Immature natural killer cell (primary cell): ENCODE measurements at places on chromosomes 7 and 10. TPM values are rescaled to one million over a fixed set of nuclear protein-coding genes. Genes with fewer than 3 reads are reported as not detected.

DNA sequence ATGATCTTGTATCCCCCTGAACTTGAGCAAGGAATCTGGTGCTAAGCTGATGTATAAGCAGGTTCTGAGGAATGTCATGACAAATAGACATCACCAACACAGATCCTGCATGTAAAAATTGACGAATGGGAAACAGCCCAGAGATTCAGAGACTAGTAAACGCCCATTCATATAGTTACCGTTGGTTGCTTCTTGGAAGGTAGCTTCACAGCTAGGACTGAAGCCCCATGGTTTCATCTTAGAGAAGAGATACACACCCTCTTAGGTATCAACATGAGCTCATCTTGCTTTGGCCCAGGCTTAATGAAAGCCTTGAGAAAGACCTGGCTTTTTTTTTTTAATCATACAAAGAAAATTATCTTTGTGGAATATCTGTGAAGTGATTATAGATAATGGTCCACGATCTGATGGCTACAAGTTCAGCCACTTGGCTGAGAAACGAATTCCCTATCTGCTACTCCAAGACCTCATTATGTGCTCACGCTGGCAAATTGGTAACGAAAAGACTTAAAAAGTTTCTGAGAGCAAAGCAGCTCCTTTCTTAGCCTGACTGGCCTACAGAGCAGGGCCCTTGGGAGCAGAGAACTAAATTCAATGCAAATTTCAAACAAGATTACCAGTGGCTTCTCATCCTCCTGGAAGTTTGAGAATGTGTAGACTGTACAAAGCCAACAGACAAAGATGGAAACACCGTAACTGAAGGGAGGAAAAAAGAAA, 181.1 kb downstream of the NRP1 start:
- H3K4me1 ChIP-seq: peaks cover 24% of the 10 kb centered on the region
- no peaks in the 10 kb centered on the region for H3K27me3 ChIP-seq

Gene ATOH7
- polyA plus RNA-seq: not detected

Gene GPR146
- 1.9 TPM for polyA plus RNA-seq

- peaks cover 39% of the 10 kb centered on the region for H3K36me3 ChIP-seq
- DNase-seq: peak; percentile 64
- H3K4me3 ChIP-seq: peak overlapping the region; percentile 93
- peaks cover 68% of the 10 kb centered on the region for H3K27me3 ChIP-seq
These were observed 104.6 kb upstream of the TNRC18 start for GRCh38 chr7:5528071-5528814.

DNA sequence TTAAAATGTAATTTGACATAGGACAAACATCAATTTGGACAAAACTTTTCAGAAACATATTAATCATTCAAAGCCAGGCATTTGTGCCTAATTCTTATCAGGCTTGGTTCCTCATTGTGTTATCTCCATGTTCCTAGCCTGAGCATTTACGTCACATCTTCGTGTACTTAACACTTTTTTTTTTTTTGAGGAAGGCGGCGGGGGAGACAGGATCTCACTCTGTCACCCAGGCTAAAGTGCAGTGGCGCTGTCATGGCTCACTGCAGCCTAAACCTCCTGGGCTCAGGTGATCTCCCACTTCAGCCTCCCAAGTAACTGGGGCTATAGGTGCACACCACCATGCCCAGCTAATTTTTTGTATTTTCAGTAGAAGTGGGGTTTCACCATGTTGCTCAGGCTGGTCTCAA, 19.8 kb downstream of the HNRNPA2B1 start:
- H3K36me3 ChIP-seq: peaks cover 5% of the 10 kb centered on the region
- peak overlapping the region; percentile 13 for H3K4me3 ChIP-seq
- peaks cover 69% of the 10 kb centered on the region for H3K4me1 ChIP-seq
- H3K27me3 ChIP-seq: no peaks in the 10 kb centered on the region
- peak overlapping the region; percentile 71 for H3K27ac ChIP-seq

GRCh38 chr10:61136139-61136538, 192.2 kb upstream of the RHOBTB1 start:
- no peaks in the 10 kb centered on the region for H3K4me1 ChIP-seq
- H3K27ac ChIP-seq: no peak overlapping the region

GRCh38 chr10:28853195-28853594, 175.9 kb downstream of the BAMBI start:
- peaks cover 7% of the 10 kb centered on the region for H3K27me3 ChIP-seq
- H3K36me3 ChIP-seq: no peaks in the 10 kb centered on the region
- no peak overlapping the region for H3K4me3 ChIP-seq
- H3K4me1 ChIP-seq: no peaks in the 10 kb centered on the region
- DNase-seq: no peak
- no peak overlapping the region for H3K27ac ChIP-seq

DNA sequence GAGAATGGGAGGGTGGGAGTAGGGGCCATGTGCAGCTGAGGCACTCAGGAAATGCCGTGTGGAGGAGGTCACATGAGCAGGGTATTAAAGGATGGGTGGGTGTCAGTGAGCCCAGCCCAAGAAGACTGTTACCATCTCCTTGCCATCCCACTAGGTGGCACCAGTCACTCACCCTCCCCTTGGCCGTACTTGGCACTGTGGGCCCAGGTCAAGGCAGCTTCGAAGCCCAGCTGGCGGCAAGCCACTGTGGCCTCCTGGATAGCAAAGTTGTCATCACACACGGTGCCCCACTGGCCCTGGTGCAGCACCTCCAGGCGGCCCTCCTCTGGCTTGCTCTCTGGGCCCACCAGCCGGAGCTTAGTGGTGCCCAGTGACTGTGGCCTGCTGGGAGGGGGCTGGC, 5.4 kb downstream of the LOXL4 start:
- no peak overlapping the region for H3K4me3 ChIP-seq
- no peaks in the 10 kb centered on the region for H3K36me3 ChIP-seq
- H3K27ac ChIP-seq: no peak overlapping the region
- no peaks in the 10 kb centered on the region for H3K4me1 ChIP-seq
- peak; percentile 17 for DNase-seq

Gene CAMK2B
- polyA plus RNA-seq: not detected

GRCh38 chr7:51227861-51228260, 88.7 kb downstream of the COBL start:
- no peaks in the 10 kb centered on the region for H3K36me3 ChIP-seq
- H3K27ac ChIP-seq: no peak overlapping the region
- no peak for DNase-seq
- no peaks in the 10 kb centered on the region for H3K27me3 ChIP-seq
- H3K4me1 ChIP-seq: no peaks in the 10 kb centered on the region
- H3K4me3 ChIP-seq: no peak overlapping the region

DNA sequence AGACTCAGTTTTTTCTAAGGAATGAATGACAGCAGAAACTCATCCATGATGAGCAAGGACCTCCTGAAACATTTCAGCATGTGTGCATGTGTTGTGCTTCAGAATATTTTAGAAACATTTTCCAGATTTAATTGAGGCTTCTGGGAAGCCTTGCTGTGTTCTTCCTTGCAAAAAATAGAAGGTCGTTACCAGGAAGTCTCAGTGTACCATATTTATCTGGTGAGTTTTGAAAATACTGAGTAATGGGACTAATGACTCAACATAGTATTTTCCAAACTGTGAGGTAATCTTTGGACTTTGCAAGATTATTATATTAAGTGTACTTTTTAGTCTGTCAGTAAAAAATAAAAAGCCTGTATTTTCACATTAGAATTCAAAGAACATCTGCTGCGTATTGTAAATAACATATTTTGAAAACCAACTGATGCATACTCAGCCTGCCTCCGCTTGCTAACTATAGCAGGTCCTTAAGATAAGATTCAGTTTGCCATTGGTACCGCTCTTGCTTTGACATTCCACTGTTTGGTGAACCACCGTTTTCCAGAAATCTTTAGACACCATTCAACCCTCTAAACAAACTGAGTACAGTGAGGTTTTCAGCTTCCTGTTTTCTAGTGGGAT, 739.6 kb upstream of the GALNT17 start:
- DNase-seq: no peak
- no peaks in the 10 kb centered on the region for H3K36me3 ChIP-seq
- no peak overlapping the region for H3K4me3 ChIP-seq
- H3K27ac ChIP-seq: no peak overlapping the region
- H3K27me3 ChIP-seq: peaks cover 4% of the 10 kb centered on the region

- H3K36me3 ChIP-seq: no peaks in the 10 kb centered on the region
- no peaks in the 10 kb centered on the region for H3K4me1 ChIP-seq
- no peak overlapping the region for H3K4me3 ChIP-seq
- no peak overlapping the region for H3K27ac ChIP-seq
- no peaks in the 10 kb centered on the region for H3K27me3 ChIP-seq
These were observed 147.9 kb upstream of the SEMA3C start for GRCh38 chr7:81066797-81067196.

DNA sequence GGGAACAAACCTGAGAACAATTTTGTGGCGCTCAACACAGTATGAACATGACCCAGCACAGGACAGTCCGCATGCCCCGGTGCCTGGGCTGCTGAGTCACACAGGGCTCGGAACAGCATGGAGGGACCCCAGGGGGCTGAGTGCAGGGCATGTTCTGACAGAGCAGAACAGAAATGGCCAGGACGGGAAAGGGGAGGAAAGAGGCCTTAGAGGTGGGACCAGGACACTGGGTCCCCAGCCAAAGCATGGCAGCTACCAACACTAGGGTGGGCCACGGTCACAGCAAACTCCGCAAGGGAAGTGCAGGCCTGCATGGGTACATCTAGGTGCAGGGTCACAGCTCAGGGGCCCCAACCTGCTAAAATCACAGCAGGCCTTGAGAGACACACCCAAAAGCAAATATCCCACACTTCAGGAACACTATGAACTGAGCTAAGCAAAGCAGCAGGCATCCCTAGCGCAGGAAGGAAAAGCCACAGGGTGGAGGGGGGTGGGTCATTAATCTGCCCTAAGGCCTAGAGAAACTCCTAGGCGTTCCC, 5.6 kb downstream of the IMPDH1 start:
- H3K27me3 ChIP-seq: peaks cover 2% of the 10 kb centered on the region
- peak overlapping the region; percentile 29 for H3K27ac ChIP-seq

DNA sequence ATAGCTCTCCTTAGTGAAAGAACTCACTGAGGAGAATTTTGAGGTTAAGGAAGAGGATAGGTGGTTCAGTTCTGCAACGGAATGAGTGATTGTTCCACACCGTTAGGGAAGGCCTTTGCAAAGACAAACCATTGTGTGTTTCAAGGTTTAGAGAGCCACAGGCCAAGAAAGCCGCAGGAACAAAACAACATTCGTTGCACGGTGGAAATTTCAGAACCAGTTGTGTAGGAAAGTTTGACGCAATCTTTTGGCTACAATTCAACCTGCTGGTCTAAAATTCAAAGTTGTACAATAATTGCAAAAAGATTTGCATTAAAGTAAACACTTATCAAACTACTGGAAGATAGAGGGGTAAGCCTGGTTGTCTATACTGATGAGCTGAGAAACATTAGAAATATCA, 91.4 kb downstream of the FAM107B start:
- no peaks in the 10 kb centered on the region for H3K27me3 ChIP-seq
- no peak overlapping the region for H3K4me3 ChIP-seq
- no peak overlapping the region for H3K27ac ChIP-seq
- H3K36me3 ChIP-seq: no peaks in the 10 kb centered on the region
- no peak for DNase-seq

GRCh38 chr7:17103984-17104383, 194.5 kb upstream of the AHR start:
- no peak overlapping the region for H3K27ac ChIP-seq
- no peak for DNase-seq
- no peaks in the 10 kb centered on the region for H3K36me3 ChIP-seq

DNA sequence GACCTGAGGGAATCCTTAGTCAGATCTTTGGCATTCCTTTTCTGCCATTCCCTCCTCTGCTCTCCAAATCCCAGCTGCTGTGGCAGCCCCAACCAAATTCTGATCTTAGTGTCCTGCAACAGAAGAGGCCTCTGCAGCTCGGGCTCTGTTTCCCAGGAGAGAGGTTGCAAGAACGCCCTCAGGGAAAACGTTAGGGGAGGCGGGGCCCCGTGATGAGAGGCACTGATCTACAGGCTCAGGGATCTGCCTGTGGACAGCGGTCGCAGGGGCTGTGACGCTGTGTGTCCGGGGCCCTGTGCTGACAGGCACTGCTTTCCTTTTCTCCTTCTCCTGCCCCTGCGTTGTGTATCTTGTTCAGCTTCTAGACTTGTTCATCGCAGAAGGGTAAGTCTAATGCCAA, 57.3 kb upstream of the DPYSL4 start:
- peaks cover 11% of the 10 kb centered on the region for H3K27me3 ChIP-seq
- no peak overlapping the region for H3K4me3 ChIP-seq
- no peak for DNase-seq
- H3K36me3 ChIP-seq: no peaks in the 10 kb centered on the region
- no peak overlapping the region for H3K27ac ChIP-seq

Gene NUTM2A
- polyA plus RNA-seq: 0.11 TPM

DNA sequence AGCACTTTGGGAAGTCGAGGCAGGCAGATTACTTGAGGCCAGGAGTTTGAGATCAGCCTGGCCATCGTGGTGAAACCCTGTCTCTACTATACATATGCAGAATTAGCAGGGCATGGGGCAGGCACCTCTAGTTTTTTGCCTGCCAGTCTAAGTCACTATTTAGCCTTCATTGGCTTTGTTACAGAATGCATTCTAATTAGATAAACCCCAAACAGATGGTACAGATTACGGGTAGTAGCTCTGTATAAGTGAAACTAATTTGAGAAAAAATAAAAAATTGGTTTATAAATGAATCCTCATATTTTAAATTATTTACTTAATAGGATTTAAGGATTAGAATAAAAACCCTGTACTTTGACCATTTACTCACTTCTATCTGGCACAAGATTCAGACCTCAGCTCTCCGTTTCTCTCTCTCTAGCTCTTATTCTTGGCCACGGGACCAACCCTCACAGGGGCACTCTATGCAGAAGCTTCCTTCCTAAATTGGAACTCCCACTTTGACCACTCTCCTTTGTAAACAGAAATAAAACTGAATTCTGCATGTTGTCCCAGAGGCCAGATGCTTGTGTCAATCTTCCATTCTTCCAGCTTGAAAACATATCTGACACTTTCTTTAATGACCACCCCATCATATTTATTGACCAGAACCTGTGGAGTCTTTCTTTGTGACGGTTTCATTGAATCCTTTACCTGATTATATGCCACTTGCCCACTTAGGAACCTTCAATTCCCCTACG, 26.8 kb downstream of the BET1 start:
- peaks cover 20% of the 10 kb centered on the region for H3K36me3 ChIP-seq
- H3K27ac ChIP-seq: no peak overlapping the region
- no peaks in the 10 kb centered on the region for H3K4me1 ChIP-seq
- no peak overlapping the region for H3K4me3 ChIP-seq
- H3K27me3 ChIP-seq: peaks cover 4% of the 10 kb centered on the region

Gene MBL2
- not detected for polyA plus RNA-seq

GRCh38 chr7:50507898-50508470, 57.2 kb downstream of the DDC start:
- H3K27me3 ChIP-seq: peaks cover under 1% of the 10 kb centered on the region
- H3K27ac ChIP-seq: no peak overlapping the region
- H3K4me1 ChIP-seq: no peaks in the 10 kb centered on the region
- DNase-seq: no peak
- no peak overlapping the region for H3K4me3 ChIP-seq

Gene GPR37
- polyA plus RNA-seq: not detected

- peaks cover 16% of the 10 kb centered on the region for H3K36me3 ChIP-seq
- H3K27ac ChIP-seq: no peak overlapping the region
- no peaks in the 10 kb centered on the region for H3K27me3 ChIP-seq
- DNase-seq: no peak
- H3K4me1 ChIP-seq: no peaks in the 10 kb centered on the region
These were observed 35.0 kb downstream of the SRI start for GRCh38 chr7:88184848-88185304.

- H3K4me3 ChIP-seq: no peak overlapping the region
- no peak overlapping the region for H3K27ac ChIP-seq
- DNase-seq: no peak
- H3K27me3 ChIP-seq: peaks cover 9% of the 10 kb centered on the region
- H3K4me1 ChIP-seq: peaks cover 55% of the 10 kb centered on the region
These were observed 30.1 kb downstream of the RBM33 start for GRCh38 chr7:155674556-155674955.

Gene RNLS
- 4.8 TPM for polyA plus RNA-seq

Gene GDF2
- polyA plus RNA-seq: not detected

GRCh38 chr10:129033790-129034272, 433.2 kb upstream of the MGMT start:
- no peak overlapping the region for H3K4me3 ChIP-seq
- no peaks in the 10 kb centered on the region for H3K36me3 ChIP-seq
- H3K27me3 ChIP-seq: peaks cover 27% of the 10 kb centered on the region
- DNase-seq: no peak
- H3K4me1 ChIP-seq: peaks cover 49% of the 10 kb centered on the region
